ENCODE measurements at places on chromosomes 1 and 21.

- DNase-seq = no peak
Observed at GRCh38 chr1:110243574-110243973, 33.5 kb downstream of the KCNC4 start.

GRCh38 chr1:151282883-151283725 is 1.0 kb downstream of the ZNF687 start:
- no peak for DNase-seq

DNA sequence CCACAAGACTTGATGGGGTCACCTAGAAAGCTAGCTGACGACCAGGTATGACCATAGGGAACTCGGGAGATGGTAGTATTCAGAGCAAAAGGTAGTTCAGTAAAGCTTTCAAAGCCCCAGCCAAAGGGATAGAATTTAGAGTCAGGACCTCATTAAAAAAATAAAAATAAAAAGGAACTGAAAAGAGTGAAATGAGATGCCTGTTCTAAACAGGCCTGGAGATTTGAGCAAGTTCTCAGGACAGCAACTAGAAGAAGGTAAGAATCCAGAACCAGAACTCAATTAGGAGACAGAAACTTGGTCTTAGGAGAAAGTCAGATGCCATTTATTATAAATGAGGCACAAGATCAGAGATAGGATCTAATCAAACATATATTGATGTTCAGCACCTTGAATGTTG is 265.5 kb upstream of the CACYBP start:
- DNase-seq = no peak

DNA sequence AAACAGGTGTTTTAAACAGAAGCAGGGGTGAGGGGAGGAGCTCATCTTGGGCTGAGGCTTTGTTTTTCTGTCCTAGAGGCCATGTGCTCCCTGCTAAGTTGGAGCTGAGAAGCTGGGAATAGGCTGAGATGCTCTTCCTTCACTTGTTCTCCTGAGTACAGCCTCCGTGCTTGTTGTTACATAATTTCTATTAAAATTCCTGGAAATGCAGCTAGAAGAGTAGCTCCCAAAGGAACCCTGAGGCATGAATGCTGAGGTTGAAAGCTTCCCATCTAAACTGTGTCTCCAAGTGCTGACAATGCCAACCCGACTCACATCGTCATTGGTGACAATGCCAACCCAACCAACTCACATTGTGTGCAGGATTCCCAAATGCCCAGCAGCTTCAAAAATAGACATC is 12.6 kb upstream of the ITPKB start:
- no peak for DNase-seq

GRCh38 chr1:23906731-23907130 is 6.4 kb downstream of the CNR2 start:
- DNase-seq = no peak
